ENCODE measurements at places on chromosomes 4 and X. TPM values are rescaled to one million over a fixed set of nuclear protein-coding genes. Genes with fewer than 3 reads are reported as not detected.

Gene SYN1
- 0.07 TPM for total RNA-seq

Gene GPM6B
- 0.36 TPM for total RNA-seq

Gene ZNF81
- 4.4 TPM for total RNA-seq

Gene TLR3
- total RNA-seq: 7.5 TPM

Gene CCKAR
- not detected for total RNA-seq

Gene GPR50
- total RNA-seq: not detected

Gene TGIF2LX
- total RNA-seq: not detected

Gene GUCY2F
- not detected for total RNA-seq

Gene ASIC5
- total RNA-seq: not detected

Gene NAA11
- not detected for total RNA-seq

Gene ATP1B4
- total RNA-seq: not detected

Gene CUL4B
- 31.4 TPM for total RNA-seq

Gene HSFX4
- total RNA-seq: not detected

Gene KLKB1
- total RNA-seq: not detected
